ENCODE measurements at places on chromosomes 7 and 10.

GRCh38 chr7:151511270-151511669 lies 8.4 kb downstream of the RHEB start:
- DNase-seq, result no peak

- DNase-seq, result no peak
Observed at GRCh38 chr7:151010307-151011096, 13.8 kb downstream of the ATG9B start.

DNA sequence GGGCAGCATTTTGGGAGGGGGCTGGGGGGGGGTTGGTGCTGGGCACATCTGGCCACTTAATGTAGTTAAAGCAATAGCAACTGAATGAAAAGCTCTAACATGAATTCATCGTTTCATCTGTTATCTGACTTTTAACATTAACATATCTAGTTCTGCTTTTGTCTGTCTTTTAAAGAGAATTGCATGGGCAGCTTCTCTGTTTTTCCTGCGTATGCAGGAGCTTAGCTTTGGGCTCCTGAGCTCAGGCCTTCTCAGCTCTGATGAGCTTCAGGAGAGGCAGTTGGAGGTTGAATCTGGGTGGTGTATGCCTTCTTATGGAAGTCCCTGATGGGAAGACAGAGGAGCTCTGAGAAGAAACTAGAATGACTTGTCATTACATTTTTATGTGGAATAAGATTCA lies 58.4 kb downstream of the DNAJB6 start:
- DNase-seq, result no peak

GRCh38 chr7:158606671-158607424 lies 19.2 kb upstream of the PTPRN2 start:
- DNase-seq, result no peak

DNA sequence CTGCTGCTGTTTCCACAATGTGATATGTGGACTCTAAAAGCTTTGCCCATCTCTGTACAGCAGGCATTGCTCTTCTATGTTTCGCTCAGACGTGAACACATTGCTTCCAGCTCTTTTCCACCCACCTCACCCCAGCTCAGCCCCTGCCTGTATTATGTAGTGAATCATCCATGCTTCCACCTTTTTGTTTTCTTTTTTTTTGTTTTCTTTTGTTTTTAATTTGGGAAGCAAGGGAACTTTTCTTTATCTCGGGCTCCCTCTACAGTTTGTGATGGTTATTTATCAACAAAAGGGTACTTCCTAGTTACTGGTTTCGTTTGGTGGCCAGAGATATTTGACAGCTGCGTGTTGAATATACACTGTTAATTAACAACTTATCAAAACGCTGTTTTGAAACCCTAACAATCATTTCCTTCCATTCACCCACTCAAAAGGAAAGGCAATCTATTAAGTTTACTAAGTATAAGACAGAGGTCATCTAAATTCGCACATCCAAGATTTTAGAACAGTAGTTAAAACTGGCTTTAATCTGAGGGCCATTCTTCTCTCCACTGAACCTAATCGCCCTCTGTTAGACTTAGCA lies 127.9 kb upstream of the STK17A start:
- no peak for DNase-seq

- no peak for DNase-seq
Observed at GRCh38 chr10:114084215-114084614, 40.5 kb downstream of the ADRB1 start.

DNA sequence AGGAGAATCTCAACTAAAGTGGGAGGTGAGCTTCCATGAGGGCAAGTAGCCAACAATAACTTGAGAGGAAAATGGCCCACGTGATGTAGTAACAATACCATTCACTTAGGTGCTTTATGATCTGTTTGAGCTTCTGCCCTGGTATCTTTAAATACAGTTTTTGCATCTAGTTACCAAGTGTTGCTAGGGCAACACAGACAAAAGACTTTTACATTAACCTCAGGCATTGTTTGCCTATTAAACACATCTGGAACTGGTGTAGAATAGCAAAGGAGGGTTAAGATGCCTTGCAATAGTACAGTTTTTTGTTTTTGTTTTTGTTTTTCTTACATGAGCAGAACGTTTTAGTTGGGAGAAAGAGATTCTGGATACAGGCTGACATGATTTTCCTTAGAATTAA lies 97.7 kb upstream of the MTPN start:
- DNase-seq, result no peak

- no peak for DNase-seq
Observed at GRCh38 chr7:78081888-78082287, 283.3 kb downstream of the PHTF2 start.

- no peak for DNase-seq
Observed at GRCh38 chr10:49759787-49760551, 2.2 kb downstream of the OGDHL start.

GRCh38 chr10:110207805-110208613 lies 604 bp downstream of the MXI1 start:
- no peak for DNase-seq

- no peak for DNase-seq
Observed at GRCh38 chr7:124489925-124490324, 275.7 kb downstream of the GPR37 start.

- no peak for DNase-seq
Observed at GRCh38 chr7:139200382-139200781, 30.7 kb upstream of the UBN2 start.

- DNase-seq, result no peak
Observed at GRCh38 chr7:4808026-4808425, 32.6 kb downstream of the AP5Z1 start.

DNA sequence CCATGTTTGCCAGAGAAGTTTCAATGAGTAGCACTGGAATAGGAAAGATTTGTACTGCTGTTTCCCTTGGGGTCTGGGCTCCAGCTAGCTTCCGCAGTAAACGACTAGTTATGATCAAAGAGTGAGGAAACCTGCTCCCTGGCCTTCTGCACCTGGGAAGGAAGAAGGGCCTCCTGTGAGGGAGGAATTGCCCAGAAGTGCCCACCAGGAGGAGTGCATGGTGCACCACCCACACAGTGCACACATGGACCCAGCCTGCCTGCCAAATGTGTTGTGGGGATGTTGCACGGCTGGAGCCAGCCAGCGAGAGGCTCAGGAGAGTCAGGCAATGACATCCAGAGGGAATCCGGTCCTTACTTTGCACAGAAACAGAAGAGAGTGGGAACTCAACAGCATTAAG lies 27.0 kb upstream of the FAM107B start:
- no peak for DNase-seq

- DNase-seq, result no peak
Observed at GRCh38 chr7:156223935-156224832, 411.9 kb upstream of the SHH start.

- no peak for DNase-seq
Observed at GRCh38 chr7:100066953-100067352, 14.6 kb downstream of the ZNF3 start.

GRCh38 chr10:8133146-8133545 lies 78.7 kb downstream of the GATA3 start:
- peak; percentile 52 for DNase-seq

DNA sequence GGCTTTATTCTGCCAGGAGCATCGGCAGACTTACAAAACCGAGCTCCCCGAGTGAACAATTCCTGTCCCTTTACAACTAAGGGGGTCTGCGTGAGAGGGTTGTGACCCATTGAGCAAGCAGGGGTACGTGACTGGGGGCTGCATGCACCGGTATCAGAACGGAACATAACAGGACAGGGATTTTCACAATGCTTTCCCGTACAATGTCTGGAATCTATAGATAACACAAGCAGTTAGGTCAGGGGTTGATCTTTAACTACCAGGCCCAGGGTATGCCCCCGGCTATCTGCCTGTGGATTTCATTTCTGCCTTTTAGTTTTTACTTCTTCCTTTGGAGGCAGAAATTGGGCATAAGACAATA lies 38.1 kb upstream of the GSDME start:
- DNase-seq, result no peak

DNA sequence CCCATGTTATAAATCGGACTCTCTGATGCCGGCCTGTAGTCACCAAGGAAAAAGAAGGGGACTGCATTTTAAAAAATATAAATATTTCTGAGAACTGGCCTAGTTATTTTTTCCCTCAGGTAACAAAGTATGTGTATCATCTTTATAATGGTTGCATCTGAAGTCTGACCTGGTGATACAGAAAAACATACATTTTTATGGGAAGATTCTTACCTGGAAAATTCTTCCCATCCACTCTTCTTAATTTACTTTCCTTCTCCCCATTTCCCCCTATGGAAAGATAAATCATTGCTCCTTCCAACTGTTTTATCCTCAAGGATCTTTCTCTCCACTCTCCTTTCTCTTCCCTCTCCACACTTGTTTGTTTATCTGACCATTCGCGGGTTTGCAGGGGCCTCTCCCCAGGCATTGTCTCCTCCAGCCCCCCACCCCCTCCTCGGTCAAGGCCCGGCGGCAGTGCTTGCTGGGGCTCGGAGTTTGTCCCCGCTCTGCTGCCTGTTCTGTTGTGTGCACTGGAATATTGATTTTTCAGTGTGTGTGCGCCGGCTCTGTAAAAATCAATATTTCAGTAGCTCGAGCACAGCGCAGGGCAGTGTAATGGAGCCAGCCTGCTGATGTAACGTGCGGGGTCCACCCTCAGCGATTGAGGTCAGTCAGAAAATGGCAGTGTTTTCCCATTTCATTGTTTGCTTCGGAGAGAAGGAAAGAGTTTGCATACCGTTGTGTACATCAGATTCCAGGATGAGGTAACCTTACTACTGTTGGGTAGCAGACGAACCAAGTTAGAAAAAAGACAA lies 199.5 kb upstream of the NFE2L3 start:
- no peak for DNase-seq

- no peak for DNase-seq
Observed at GRCh38 chr7:35359423-35359822, 105.5 kb upstream of the TBX20 start.

DNA sequence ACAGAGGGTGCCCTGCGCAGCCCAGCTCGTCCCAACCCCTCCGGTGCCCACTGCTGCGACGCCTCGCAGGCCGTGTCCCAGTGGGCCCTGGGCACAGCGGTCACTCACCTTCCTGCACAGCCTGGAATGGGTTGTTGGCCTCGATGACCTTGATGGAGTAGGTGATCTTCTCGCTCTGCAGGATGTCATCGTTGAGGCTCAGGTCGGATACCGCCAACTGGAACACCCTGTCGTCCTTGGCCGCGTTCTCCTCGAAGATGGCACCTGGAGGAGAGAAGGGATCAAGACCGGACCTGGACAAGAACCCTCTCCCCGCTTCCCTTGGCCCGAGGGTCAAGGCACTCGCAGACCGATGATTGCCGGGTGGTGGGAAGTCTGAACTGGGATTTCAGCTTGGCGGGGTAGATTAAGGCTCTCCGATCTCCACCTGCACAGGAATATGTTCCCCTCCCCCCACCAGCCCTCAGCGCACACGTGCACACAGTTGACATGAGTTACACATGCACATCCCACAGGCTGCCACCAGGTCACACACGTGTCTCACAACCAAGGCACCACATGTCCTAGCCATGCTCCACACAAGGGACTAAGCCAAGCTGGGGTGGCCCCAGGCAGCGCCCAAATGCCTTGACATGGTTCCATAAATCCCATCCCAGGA lies 2.6 kb downstream of the GRID1 start:
- DNase-seq, result no peak

GRCh38 chr10:113557424-113557862 lies 4.6 kb downstream of the HABP2 start:
- DNase-seq, result no peak

DNA sequence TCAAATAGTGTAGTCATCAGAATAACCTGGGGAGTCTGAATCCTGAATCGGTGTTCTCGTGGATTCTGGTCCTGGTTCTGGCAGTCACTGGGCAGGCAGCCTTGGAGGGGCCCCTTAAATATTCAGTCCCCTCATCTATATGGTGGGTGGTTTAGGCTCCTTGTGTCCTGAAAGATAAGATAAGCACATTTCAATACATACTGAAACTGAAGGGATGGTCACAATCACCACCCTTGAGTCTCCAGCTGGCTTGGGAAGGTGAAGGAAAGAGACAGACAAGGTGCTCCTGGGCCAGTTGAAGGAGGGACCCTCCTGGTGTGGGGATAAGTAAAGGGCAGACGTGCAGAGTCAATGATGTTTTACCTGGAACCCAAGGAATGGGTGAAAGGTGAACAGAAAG lies 146.7 kb downstream of the CXCL12 start:
- DNase-seq, result no peak

DNA sequence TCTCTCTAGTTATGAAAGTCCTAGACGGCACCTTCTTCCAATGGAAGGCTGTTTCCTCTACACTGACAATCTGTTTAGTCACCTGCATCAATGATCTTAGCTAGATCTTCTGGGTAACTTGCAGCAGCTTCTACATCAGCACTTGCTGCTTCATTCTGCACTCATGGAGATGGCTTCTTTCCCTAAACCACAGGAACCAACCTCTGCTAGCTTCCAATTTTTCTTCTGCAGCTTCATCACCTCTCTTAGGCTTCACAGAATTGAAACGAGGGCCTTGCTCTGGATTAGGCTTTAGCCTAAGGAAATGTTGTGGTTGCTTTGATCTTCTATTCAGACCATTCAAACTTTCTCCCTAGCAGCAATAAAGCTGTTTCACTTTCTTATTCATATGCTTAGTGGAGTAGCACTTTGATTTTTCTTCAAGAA lies 24.6 kb downstream of the NAMPT start:
- DNase-seq, result no peak

DNA sequence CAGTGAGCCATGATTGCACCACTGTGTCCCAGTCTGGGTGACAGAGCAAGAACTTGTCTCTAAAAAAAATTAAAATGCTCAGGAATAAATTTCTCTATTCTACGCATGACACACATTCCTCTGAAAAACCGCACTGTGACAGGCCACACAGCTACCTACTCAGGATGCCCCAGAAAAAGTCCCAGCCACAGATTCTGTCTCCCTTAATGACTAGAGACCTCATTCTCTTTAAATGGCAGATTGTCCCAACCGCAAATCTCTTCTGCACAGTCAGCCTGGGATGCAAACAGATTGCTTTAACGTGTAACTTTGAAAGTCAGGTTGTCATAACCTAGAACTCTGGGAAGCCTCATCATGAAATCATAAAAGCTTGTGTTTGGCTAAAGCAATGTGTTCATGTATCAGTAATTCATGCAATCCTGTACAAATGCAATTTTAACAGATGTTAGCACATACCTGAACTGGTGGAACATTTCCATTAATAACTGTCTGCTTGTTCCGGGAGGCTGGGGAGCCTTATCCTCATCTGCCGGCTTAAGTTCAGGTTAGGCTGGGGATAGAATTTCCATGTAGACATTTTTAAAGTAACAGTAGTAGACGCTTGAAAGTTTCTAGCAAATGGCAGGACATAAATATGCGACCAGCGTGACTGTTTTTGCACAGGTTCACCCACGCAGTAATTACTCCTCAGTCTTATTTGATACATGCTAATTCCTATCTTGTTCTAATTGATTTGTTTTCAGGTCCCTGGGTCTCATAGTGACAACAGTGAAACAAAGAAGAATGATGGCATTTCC lies 26.2 kb upstream of the MSRB2 start:
- no peak for DNase-seq

GRCh38 chr10:18005445-18005780 lies 53.7 kb downstream of the SLC39A12 start:
- no peak for DNase-seq

- no peak for DNase-seq
Observed at GRCh38 chr7:30513762-30514161, 9.1 kb upstream of the GGCT start.

GRCh38 chr10:73456187-73456890 lies 23.0 kb upstream of the MSS51 start:
- DNase-seq, result no peak

GRCh38 chr10:132577350-132578003 lies 39.9 kb downstream of the INPP5A start:
- DNase-seq, result no peak

GRCh38 chr10:95335933-95336699 lies 45.3 kb upstream of the PDLIM1 start:
- no peak for DNase-seq

GRCh38 chr10:70690589-70690988 lies 18.3 kb downstream of the ADAMTS14 start:
- DNase-seq, result no peak
